K562 (cell line): ENCODE measurements at places on chromosomes 7 and 10.
A peak's percentile ranks its signal among the peaks of the same experiment; 100 is the strongest.

DNA sequence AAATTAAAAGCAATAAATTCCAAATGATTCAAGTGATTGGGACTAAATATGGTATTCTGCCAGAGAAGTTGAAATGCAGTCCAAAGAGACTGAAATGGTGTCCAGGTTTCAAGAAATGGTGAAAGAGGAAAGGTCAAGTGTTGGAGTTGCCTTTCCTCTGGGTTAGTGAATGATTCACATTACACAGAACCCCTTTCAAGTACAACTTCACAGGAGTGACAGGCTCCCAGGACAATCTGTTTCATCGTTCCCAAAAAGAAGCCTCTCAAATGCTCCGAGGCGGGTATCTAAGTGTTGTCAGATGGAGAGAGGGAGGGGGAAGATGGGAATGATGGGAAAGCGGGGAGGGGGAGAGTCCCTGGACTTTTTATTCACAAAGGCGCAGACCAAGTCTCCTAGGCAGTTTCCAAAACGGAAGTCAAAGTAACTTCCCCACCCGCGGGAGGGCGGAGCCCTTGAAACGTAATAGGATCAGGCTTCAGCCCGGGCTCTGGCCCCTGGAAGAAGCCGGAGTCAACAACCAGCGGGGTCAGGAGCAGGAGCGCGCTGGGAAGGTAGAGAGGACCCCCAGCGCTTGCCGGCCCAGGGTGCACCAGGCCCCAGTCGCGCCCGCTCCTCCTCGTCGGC lies 754 bp downstream of the SLC25A13 start:
- peak; percentile 90 for DNase-seq

DNA sequence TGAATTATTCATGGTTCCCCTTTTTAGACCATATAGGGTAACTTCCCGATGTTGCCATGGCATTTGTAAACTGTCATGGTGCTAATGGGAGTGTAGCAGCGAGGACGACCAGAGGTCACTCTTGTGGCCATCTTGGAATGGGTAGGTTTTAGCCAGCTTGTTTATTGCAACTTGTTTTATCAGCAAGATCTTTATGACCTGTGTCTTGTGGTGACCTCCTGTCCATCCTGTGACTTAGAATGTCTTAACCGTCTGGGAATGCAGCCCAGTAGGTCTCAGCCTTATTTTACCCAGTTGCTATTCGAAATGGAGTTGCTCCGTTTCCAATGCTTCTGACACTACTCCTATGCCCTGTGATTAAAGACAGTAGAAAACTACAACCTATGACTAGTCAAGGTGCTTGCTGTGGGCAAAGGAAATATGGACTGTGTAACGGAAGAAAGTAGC lies 18.8 kb upstream of the PAXIP1 start:
- no peak for DNase-seq

DNA sequence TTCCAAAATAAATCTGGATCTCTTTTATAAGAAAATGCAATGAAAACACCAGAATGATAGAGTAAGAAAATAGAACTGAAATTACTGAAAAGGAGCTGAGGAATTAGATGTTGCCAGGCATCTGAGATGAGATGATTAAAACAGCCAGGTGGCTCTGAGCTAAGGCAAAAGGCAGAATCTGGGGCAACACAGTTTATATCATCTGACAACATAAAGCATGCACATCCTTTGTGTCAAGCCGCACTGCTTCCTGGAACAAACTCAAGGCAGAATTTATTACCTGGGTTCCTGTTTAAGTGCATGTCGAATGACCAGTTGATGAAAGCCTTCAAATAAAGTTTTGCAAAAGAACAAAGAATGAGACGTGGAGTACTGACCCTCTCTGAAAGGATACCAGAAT lies 247.0 kb downstream of the SNX10 start:
- DNase-seq: no peak

DNA sequence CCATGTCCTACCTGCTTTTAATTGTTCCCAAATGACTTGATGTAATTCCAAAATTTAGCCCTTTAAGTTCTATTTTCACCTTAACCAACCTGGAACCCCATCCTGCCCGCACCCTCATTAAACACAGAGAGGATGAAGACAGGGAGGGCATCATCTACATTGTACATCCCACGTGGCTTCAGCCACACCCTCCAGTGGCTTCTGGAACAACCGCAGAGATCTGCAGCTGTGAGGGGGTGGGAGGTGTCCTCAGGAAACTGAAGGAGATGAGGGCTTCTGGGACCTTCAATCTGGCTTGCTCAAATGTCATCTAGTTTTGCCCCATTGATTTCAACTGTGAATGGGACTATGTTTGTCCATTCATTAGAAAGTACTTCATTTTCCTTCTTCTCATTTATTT lies 39.0 kb downstream of the AKR1B1 start:
- peak; percentile 30 for DNase-seq

DNA sequence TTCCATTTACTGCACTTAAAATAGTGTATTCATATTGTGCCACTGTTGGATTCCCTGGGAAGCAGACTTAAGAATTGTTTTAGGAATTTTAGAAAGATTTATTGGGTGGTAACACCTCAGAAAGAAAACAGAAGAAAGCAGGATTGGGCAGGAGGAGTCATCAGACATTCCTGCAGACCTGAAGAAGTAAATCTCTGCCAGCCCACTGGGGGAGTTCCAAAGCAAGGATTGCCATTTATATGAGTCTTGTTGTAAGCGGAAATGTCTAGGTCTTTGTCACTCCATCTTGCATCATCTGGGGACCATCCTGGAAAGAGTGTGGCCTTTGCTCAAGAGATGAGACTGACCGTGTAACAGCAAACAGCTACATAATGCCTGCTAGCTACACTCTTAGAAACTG lies 947.6 kb upstream of the POT1 start:
- DNase-seq: no peak

GRCh38 chr7:142654398-142654797 lies 94.9 kb upstream of the PRSS1 start:
- DNase-seq: no peak
